IgD-negative memory B cell (primary cell): ENCODE measurements at places on chromosomes 2 and 18. TPM values are rescaled to one million over a fixed set of nuclear protein-coding genes. Genes with fewer than 3 reads are reported as not detected.

The M1AP gene
- not detected for polyA plus RNA-seq

The KCNIP3 gene
- polyA plus RNA-seq, result not detected

The PELI1 gene
- polyA plus RNA-seq, result 23.9 TPM

The C2orf66 gene
- not detected for polyA plus RNA-seq

The IL37 gene
- not detected for polyA plus RNA-seq

The RIOK3 gene
- 42.0 TPM for polyA plus RNA-seq

The LYPD6B gene
- 7.8 TPM for polyA plus RNA-seq

The ABCG8 gene
- polyA plus RNA-seq, result not detected

The QPCT gene
- polyA plus RNA-seq, result 1.8 TPM

The SCG2 gene
- not detected for polyA plus RNA-seq

The RBKS gene
- polyA plus RNA-seq, result 7.5 TPM

The ADRA2B gene
- polyA plus RNA-seq, result not detected

The LRP1B gene
- not detected for polyA plus RNA-seq

The C2orf78 gene
- polyA plus RNA-seq, result not detected

The SH3RF3 gene
- not detected for polyA plus RNA-seq

The COBLL1 gene
- polyA plus RNA-seq, result 114 TPM
